ENCODE measurements at places on chromosomes 5 and 9. TPM values are rescaled to one million over a fixed set of nuclear protein-coding genes. Genes with fewer than 3 reads are reported as not detected.
A peak's percentile ranks its signal among the peaks of the same experiment; 100 is the strongest.

MARCHF11 gene
- total RNA-seq: not detected

TMEM141 gene
- 96.5 TPM for total RNA-seq

ANKRD34B gene
- total RNA-seq: 1.5 TPM

CDH10 gene
- total RNA-seq: 0.13 TPM

DNA sequence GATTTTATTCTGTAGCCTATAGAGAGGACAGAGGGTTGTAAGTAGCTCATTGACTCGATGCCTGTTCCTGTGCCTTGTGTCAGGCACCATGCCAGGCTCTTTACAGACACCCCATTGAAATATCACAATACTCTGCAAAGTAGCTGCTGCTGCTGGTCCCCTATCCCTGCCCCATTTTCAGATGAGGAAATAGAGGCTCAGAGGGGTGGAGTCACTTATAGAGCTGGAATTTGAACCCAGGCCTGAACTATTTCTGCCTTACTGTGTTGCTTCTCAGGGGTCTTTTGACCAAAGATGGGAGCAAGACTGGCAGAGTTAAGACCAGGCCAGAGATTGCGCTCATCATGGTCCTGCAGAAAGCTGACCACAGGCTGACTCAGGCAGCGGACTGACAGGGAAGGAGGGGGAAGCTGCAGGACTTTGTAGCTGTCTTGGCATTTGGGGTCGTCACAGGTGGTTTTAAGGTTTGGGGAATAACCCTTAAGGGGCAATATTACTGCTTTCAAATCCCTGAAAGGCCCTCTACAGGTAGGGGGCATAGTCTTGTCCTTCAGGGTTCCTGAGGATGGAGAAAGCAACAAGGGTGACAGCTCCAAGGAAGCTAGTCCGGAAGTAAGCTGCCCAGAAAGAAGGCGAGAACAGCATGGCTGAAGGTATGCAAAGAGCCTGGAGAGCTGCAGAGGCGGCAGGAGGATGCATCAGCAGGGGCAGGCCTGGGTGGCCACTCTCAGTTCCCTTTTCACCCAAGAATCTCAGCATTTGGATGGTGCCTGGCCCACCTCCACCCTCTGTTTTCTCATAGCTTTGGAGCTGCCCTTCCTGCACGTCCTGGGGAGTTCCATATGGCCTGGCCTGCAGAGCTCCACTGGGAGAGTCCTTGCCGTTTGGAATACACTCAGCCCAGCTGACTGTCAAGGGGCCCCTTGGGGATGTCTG lies 18.3 kb upstream of the NDST1 start:
- H3K36me3 ChIP-seq: peaks cover 2% of the 10 kb centered on the region
- H3K27me3 ChIP-seq: no peaks in the 10 kb centered on the region
- peak overlapping the region; percentile 85 for H3K27ac ChIP-seq
- no peak overlapping the region for H3K4me3 ChIP-seq

IRX4 gene
- not detected for total RNA-seq

DNA sequence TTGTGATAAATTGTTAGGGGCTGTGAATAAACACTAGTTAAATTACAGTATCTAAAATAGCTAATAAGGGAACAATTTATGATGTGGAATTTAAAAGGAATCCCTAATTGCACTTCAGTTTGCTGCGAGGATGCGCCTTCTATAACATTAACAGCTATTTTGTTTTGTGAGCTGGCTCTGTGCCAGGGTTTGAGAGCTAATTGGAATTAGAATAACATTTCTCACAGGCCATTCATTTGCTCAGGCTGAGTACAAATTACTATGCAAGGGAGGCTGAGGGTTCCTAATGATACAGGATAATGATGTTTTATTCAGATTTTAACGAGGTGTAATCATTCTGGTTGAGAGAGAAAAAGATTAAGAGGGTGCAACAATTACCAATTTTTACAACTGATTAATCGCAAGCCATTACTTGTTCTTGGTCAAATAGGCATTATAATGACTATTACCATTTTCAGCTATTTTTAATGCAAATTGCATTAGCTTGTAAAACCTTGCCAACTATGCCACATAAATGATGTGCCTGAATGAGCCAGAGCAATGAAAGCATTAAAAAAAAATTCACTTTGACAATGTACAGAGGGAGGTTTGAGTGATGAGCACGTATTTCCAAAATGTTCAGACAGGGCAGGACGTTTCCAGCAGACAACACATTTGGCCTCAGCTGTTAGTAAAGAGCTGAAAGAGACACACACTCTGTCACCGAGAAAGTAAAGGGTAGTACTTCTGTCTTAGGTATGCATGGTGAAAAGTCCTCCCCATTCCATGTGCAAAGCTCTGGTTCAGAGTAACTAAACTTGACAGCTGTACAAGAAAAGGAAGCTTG lies 576.5 kb downstream of the TLE1 start:
- no peaks in the 10 kb centered on the region for H3K36me3 ChIP-seq
- H3K4me3 ChIP-seq: no peak overlapping the region

GFI1B gene
- total RNA-seq: 0.28 TPM

DNA sequence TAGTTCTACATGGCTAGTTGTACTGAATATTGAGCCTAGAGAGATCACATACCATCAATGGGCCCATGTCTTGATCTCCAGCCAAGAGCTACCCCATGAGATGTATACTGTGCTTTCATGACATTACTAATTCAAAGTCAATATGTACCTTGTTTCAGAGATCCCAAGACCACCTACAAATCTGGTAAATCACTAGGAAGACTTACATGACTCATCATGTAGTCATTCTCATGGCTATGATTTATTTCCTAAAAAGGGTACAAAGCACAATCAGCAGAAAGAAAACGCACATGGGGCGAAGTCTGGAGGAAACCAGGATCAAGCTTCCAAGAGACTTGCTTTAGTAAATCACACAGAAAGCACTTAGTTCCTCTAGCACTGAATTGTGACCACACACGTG lies 103.0 kb downstream of the PCSK5 start:
- no peaks in the 10 kb centered on the region for H3K36me3 ChIP-seq
- H3K27me3 ChIP-seq: no peaks in the 10 kb centered on the region
- H3K4me1 ChIP-seq: no peaks in the 10 kb centered on the region
- H3K27ac ChIP-seq: no peak overlapping the region
- no peak overlapping the region for H3K4me3 ChIP-seq

DNA sequence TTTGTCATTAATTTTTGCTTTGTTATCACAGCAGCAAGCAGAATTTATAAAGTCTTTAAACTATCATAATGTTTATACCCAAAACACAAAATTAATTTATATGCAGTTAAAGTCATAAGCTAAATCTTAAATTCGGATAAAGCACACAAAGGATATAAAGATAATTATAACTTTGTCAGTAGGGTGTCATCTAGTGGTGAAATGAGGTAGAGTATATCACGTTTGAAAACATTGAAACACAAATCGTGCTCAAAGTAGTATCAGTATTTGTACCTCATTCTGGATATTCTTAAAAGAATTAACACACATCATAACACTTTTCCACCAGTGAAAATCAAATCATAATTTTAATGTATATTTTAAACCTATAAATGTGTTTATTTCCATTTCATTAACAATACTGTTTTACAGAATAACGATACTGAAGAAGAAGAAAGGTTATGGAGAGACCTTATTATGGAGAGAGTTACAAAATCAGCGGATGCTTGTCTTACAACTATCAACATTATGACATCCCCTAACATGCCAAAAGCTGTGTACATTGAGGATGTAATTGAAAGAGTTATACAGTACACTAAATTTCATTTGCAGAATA lies 129.5 kb downstream of the NIPBL start:
- peak; percentile 34 for DNase-seq
- no peak overlapping the region for H3K27ac ChIP-seq
- no peak overlapping the region for H3K4me3 ChIP-seq
- no peaks in the 10 kb centered on the region for H3K27me3 ChIP-seq
- H3K36me3 ChIP-seq: peaks cover 9% of the 10 kb centered on the region
- H3K4me1 ChIP-seq: no peaks in the 10 kb centered on the region

- peak overlapping the region; percentile 23 for H3K4me3 ChIP-seq
- peaks cover 4% of the 10 kb centered on the region for H3K4me1 ChIP-seq
- H3K27me3 ChIP-seq: peaks cover 6% of the 10 kb centered on the region
- H3K36me3 ChIP-seq: no peaks in the 10 kb centered on the region
Measured at GRCh38 chr5:95620870-95621838, 1.3 kb downstream of the GPR150 start.

CDX1 gene
- total RNA-seq: not detected

GRCh38 chr9:121658166-121658565 lies 6.7 kb downstream of the DAB2IP start:
- peaks cover 3% of the 10 kb centered on the region for H3K36me3 ChIP-seq
- peaks cover 33% of the 10 kb centered on the region for H3K4me1 ChIP-seq
- peak overlapping the region; percentile 37 for H3K27ac ChIP-seq
- DNase-seq: no peak

DNA sequence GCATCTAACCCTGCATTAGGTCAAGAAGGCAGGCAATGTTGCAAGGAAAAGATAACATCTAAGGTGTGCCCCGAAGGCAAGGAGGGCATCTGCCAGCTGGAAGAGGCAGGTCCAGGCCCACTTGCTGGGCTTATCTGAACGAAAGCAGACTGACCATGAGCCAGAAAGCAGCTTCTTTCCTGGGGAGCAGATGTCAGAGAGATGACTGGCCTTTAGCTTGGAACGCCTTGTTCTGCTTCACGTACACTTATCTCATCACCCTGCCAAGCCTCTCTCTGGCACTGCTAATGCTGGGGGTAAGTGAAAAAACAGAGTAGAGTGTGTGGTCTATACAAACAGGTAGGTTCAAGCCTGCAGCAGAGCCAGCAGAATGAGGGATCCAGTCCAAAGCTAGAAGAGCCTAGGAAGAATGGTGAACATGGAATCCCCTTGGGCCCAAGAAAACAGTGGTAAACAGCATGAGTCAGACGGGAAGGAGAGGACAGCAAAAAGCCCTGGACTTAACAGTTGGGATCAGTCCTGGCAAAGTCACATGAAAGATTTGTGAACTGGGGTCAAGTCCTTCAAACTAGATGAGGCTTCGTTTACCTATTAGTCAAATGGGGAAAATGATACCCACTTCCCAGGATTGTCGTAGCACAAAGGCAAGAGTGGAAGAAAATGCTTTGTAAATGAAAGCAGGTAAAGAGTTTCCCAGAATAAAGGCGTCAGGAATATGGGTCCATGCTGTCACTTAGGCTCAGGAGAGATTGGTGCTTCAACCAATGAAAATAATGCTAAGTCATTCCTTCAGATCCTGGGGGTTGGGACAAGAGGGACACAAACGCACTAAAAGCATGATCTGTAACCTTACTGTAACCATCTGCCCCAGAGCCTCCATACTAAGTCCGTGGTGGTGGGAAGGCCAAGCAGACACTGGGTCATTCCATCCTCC lies 200.9 kb downstream of the SLIT3 start:
- peaks cover 2% of the 10 kb centered on the region for H3K4me1 ChIP-seq
- no peak overlapping the region for H3K4me3 ChIP-seq
- no peak for DNase-seq
- no peaks in the 10 kb centered on the region for H3K27me3 ChIP-seq

All from kidney (tissue), 22 donors.